Stimulated activated CD4-positive, alpha-beta T cell treated with anti-CD3 and anti-CD28 coated beads, Interleukin-1b, Interleukin-23, amount 100 ng/mL, for 48 hours (primary cell): ENCODE measurements at places on chromosomes 7 and 10.

DNA sequence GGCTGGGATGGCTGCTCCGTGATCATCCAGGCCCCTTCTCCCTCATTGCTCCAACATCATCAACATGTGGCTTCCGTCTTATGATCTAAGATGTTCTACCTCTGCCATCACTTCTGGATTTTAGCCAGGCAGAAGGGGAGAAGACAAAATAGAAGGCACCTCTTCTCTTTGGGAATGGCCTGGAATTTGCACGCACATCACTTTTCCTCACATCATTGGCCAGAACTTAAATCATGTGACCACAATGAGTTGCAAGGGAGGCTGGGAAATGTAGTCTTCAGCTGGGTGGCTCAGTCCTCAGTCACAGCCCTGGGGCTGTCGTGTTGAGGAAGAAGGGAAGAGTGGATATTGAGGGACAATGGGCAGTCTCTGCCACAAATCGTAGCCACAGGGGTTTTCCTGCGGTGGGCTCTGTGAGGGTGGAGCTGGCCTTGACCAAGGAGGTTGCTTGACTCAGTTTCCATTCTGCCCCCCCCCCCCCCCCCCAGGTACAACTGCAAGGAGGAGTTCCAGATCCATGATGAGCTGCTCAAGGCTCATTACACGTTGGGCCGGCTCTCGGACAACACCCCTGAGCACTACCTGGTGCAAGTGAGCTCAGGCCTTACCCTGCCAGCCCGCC, 50.3 kb downstream of the PALD1 start:
- no peak for DNase-seq

GRCh38 chr10:110436554-110437350, 61.0 kb upstream of the DUSP5 start:
- no peak for DNase-seq

DNA sequence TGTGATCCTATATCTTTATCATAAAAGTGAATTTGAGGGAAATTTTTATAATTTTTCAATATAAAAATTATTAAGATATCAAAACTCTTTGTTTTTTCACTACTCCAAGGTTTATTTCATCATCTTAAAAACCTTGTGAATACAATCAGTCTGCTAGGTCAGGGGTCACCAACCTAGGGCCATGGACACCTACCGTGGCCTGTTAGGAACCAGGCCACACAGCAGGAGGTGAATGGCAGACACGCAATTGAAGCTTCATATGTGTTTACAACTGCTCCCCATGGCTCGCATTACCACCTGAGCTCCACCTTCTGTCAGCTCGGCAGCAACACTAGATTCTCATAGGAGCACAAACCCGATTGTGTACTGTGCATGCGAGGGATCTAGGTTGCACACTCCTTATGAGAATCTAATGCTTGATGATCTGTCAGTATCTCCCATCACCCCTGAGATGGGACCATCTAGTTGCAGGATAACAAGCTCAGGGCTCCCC, 271.2 kb upstream of the C7orf33 start:
- DNase-seq = no peak

GRCh38 chr10:33330543-33331378, 3.7 kb downstream of the NRP1 start:
- DNase-seq = peak; percentile 77

DNA sequence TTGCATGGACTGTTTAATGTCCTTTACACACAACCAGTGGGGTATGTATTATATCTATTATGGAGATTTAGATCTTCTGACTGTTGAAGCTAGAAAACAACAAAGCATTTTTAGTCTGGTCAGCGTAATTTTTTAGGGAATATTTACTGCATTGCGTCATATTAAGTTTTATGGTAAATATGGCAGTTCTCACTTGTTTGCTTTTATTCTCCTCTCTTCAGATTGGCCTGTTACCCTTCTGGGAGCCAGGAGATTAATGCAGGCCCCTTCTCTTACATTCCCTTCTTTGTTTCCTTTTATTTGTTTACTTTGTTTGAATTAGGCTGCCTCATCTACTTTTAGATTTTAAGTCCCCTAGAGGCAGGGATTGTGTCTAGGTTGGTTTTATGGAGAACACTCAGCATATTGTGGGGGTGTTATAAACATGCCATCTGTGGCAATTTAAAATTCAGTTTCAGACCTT, 13.8 kb downstream of the UBE2D1 start:
- no peak for DNase-seq
